ENCODE measurements at places on chromosomes 2 and 18. TPM values are rescaled to one million over a fixed set of nuclear protein-coding genes. Genes with fewer than 3 reads are reported as not detected.

- no peak overlapping the region for H3K27ac ChIP-seq
- H3K4me3 ChIP-seq = no peak overlapping the region
- no peak for DNase-seq
- no peaks in the 10 kb centered on the region for H3K27me3 ChIP-seq
Measured at GRCh38 chr2:22536133-22536532, 848.8 kb upstream of the KLHL29 start.

DNA sequence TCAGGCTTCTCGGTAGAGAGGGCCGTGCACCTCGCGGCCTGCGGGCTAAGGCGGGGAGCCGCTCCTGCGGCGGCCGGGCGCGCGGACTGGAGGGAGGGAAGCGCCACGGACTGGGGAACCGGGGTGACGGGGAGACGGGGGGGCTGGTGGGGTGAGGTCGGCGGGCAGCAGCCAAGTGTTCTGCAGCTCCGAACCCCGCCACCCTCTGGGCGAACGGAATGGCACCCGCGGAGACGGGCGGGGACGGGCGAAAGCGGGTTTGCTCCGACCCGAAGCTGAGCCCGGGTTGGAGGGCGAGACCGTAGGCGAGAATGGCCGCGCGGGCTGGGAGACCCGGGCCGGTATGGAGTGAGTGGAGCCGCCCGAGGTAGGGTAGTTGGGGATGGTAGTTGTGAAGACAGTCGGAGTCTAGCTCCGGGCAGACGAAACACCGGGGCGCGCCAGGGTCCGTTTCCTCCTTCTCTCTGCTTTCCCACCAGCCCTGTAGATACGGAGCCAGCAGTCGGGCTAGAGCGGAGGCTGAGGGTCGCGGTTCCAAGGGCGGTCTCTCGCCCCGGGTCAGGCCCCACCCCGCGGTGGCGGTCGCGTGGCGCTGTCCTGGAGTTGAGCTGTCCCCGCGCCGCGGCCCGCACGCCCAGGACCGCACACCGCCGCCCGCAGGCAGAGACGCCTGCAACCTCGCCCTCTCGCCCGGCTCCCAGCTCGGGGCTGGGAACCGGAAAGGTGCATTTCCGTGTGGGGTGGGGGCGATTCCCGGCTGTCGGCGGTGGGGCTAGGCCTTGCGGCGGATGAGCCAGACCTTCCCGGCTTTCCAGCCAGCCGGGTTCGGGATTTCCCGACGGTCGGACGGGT, 160.3 kb upstream of the SIX2 start:
- no peak overlapping the region for H3K27ac ChIP-seq
- H3K4me3 ChIP-seq = peak overlapping the region; percentile 37
- peak; percentile 65 for DNase-seq
- peaks cover 77% of the 10 kb centered on the region for H3K27me3 ChIP-seq
- no peaks in the 10 kb centered on the region for H3K36me3 ChIP-seq

DNA sequence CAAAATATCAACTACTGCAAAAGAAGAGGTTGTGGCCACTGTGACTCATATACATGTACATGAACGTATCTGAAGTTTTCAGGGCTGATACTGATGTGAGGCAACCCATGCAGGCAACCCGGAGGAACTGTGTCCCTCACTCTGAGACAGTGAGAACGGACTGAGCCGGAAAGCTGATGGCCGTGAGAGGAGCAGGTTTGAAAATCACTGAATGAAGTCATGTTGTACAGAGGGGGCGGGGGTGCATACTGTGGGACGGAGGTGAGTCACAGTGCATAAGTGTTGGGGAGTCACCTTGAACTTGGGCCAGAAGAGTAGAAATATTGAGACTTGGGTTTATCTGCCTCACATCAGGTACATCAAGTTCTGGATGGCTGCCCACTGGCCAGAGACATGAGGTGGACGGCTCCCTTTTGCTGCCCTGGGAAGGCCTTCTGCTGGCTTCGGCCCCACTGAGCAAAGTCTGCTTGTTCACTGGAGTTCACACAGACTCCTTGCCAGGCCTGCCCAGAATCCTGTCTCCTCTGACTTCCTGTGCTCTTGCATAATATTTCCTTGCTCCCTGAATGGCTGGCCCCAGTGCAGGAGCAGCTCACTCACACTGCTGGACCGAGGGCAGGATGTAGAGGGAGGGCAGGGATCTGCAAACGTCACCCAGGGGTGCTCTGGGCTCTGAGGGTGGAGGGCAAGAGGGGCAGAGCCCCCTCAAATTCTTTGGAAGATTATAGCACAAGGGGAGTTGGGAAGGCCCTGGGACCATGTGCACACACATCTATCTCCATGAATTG, 18.1 kb downstream of the EPAS1 start:
- no peaks in the 10 kb centered on the region for H3K36me3 ChIP-seq
- H3K27me3 ChIP-seq = no peaks in the 10 kb centered on the region
- peaks cover 96% of the 10 kb centered on the region for H3K4me1 ChIP-seq

- H3K4me3 ChIP-seq = peak overlapping the region; percentile 22
- H3K27ac ChIP-seq = peak overlapping the region; percentile 80
- H3K27me3 ChIP-seq = no peaks in the 10 kb centered on the region
- H3K4me1 ChIP-seq = peaks cover 25% of the 10 kb centered on the region
- no peaks in the 10 kb centered on the region for H3K36me3 ChIP-seq
Measured at GRCh38 chr2:12456293-12457106, 260.2 kb upstream of the TRIB2 start.

GRCh38 chr18:79484661-79485621, 89.2 kb downstream of the NFATC1 start:
- H3K4me1 ChIP-seq = no peaks in the 10 kb centered on the region
- DNase-seq = peak; percentile 61
- H3K27me3 ChIP-seq = no peaks in the 10 kb centered on the region

GRCh38 chr18:34661464-34662087, 48.5 kb upstream of the DTNA start:
- H3K36me3 ChIP-seq = no peaks in the 10 kb centered on the region
- no peak overlapping the region for H3K4me3 ChIP-seq
- no peak for DNase-seq
- no peaks in the 10 kb centered on the region for H3K27me3 ChIP-seq
- H3K27ac ChIP-seq = no peak overlapping the region

Gene LOXL3
- total RNA-seq = 8.1 TPM

Gene EMX1
- total RNA-seq = not detected
